ENCODE measurements at places on chromosomes 7 and 10. TPM values are rescaled to one million over a fixed set of nuclear protein-coding genes. Genes with fewer than 3 reads are reported as not detected.

INMT gene
- polyA plus RNA-seq: 0.77 TPM

DPP6 gene
- not detected for polyA plus RNA-seq

DNA sequence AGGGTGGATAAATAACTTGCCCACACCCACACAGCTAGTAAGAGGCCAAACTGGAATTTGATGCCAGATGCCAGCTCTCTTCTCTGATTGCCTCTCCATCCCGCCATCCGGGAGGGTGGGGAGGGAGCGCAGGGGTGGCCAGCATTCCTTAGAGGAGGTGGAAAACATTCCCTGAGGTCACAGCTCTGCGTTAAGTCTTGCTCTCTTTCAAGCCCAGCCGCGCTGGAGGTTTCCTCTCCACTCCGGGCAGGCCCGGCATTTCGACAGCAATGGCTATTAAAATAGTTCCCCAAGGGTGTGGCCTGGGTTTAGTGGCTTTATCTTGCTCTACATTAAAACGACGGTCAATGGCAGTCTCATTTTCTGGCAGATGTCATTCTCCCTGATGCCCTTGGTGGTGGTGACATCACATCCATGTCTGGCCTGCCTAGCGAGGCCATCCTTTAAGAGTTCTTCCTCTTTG is 16.1 kb upstream of the C10orf71 start:
- no peaks in the 10 kb centered on the region for H3K4me1 ChIP-seq
- no peaks in the 10 kb centered on the region for H3K36me3 ChIP-seq
- H3K4me3 ChIP-seq: no peak overlapping the region
- DNase-seq: no peak
- H3K27me3 ChIP-seq: no peaks in the 10 kb centered on the region

AOC1 gene
- polyA plus RNA-seq: not detected

SPDYE6 gene
- 0.14 TPM for polyA plus RNA-seq

- H3K27me3 ChIP-seq: no peaks in the 10 kb centered on the region
- no peak overlapping the region for H3K4me3 ChIP-seq
- no peaks in the 10 kb centered on the region for H3K4me1 ChIP-seq
Observed at GRCh38 chr7:100943693-100944092, 5.6 kb upstream of the MUC3A start.

GRCh38 chr7:141227454-141227853 is 153.6 kb downstream of the TMEM178B start:
- H3K27ac ChIP-seq: no peak overlapping the region
- no peak overlapping the region for H3K4me3 ChIP-seq
- DNase-seq: no peak
- H3K4me1 ChIP-seq: no peaks in the 10 kb centered on the region
- no peaks in the 10 kb centered on the region for H3K36me3 ChIP-seq

GRCh38 chr7:4233621-4234497 is 448.2 kb upstream of the FOXK1 start:
- no peaks in the 10 kb centered on the region for H3K36me3 ChIP-seq
- no peak for DNase-seq
- H3K4me1 ChIP-seq: no peaks in the 10 kb centered on the region
- H3K27ac ChIP-seq: no peak overlapping the region

- no peak overlapping the region for H3K27ac ChIP-seq
- no peak overlapping the region for H3K4me3 ChIP-seq
Observed at GRCh38 chr7:106269254-106269961, 15.4 kb downstream of the NAMPT start.

PYROXD2 gene
- polyA plus RNA-seq: 0.98 TPM

- no peaks in the 10 kb centered on the region for H3K36me3 ChIP-seq
- DNase-seq: no peak
- peaks cover 41% of the 10 kb centered on the region for H3K4me1 ChIP-seq
- no peaks in the 10 kb centered on the region for H3K27me3 ChIP-seq
- H3K4me3 ChIP-seq: no peak overlapping the region
Observed at GRCh38 chr10:50635286-50635685, 11.5 kb upstream of the SGMS1 start.

DNA sequence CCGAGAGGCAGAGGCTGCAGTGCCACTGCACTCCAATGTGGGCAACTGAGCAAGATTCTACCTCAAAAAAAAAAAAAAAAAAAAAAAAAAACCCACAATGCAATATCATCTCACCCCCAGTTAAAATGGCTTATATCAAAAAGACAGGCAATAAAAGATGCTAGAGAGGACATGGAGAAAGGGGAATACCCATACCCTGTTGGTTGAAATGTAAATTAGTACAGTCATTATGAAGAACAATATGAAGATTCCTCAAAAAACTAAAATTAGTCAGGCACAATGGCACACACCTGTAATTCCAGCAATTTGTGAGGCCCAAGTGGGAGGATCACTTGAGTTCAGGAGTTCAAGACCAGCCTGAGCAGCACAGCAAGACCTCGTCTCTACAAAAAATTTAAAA is 25.7 kb downstream of the ABI1 start:
- H3K27me3 ChIP-seq: no peaks in the 10 kb centered on the region
- no peak overlapping the region for H3K4me3 ChIP-seq
- no peak for DNase-seq
- no peak overlapping the region for H3K27ac ChIP-seq
- H3K36me3 ChIP-seq: no peaks in the 10 kb centered on the region

DNA sequence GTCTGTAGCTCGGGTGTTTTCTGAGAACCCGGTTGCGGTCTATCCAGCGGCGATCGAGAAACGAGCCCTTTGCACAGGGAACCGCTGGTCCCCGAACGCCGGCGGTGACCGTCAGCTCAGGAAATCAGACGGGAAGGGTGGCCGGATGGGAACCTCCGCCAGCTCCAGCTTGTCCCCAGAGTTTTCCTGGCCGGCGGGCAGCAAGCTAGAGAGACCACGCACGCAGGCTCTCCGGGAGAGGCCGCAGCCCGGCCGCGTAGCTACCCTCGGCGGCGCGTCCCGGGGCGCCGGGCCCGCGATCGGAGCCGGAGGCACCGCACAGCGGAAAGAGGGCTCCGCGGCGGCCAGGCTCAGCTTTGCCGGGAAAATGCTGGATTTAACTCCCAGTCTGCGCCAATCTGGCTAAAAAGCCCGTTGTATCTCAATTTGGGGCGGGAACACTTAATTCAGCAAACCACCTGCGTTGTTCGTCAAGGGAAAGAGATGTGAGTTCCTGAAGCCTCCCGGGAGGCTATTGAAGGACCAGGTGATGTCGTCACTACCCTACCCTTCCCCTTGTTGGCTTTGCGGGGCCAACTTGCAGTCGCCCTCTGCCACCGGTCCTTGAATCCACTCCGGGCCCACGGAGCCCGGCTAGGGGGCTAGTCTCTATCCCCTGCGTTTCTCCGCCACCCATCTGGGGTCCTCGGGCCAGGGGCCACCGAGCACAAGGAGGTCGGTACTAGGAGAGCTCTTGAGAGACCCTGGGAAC is 859 bp upstream of the CH25H start:
- peaks cover 17% of the 10 kb centered on the region for H3K4me1 ChIP-seq
- no peaks in the 10 kb centered on the region for H3K36me3 ChIP-seq
- DNase-seq: no peak
- H3K4me3 ChIP-seq: peak overlapping the region; percentile 43
- no peak overlapping the region for H3K27ac ChIP-seq
- H3K27me3 ChIP-seq: peaks cover 6% of the 10 kb centered on the region

GRCh38 chr7:7125963-7126362 is 56.4 kb upstream of the C1GALT1 start:
- H3K27me3 ChIP-seq: no peaks in the 10 kb centered on the region
- H3K36me3 ChIP-seq: no peaks in the 10 kb centered on the region

GRCh38 chr10:69624245-69624786 is 5.7 kb upstream of the FAM241B start:
- no peak overlapping the region for H3K4me3 ChIP-seq
- H3K36me3 ChIP-seq: no peaks in the 10 kb centered on the region
- DNase-seq: peak; percentile 67
- H3K4me1 ChIP-seq: peaks cover 32% of the 10 kb centered on the region
- no peaks in the 10 kb centered on the region for H3K27me3 ChIP-seq

DNA sequence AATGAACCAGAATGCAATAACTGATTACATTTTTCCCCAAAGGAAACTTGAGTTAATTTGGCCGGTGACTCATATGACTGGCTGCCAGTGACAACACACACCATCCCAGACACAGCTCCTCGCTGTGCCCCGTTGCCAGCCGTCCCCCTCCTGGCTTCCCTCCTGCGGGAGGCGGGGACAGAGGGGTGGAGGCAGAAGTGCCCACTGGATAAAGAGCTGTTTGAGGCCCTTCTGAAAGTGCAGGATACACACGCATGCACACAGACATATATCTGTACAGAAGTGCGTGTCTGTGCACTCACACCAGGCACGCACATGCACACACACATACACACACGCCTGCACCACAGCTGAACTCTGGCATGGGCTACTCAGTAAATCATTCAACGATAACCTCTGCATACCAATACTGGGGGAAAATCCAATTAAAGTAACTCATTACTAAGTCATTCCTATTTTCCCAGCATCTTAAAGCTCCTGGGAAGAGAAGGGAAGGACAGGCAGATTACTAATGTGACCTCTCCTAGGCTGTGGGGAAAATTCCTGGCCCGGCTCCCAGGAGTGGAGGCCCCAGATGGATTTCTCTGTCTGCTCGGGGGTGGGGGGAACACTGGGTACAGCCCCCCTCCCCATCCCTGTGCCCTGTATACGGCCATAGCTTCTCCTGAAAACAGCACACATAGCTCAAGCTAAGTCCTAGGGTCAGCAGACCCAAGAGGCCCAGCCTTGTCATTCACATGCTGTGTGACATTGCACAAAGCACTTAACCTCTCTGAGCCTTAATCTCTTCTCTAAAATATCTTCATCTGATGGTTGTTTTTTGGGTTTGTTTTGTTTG is 52.3 kb upstream of the MYL10 start:
- no peaks in the 10 kb centered on the region for H3K4me1 ChIP-seq
- no peaks in the 10 kb centered on the region for H3K36me3 ChIP-seq
- H3K27me3 ChIP-seq: no peaks in the 10 kb centered on the region

GRCh38 chr10:98456686-98457482 is 10.1 kb upstream of the HPS1 start:
- no peaks in the 10 kb centered on the region for H3K27me3 ChIP-seq
- no peaks in the 10 kb centered on the region for H3K36me3 ChIP-seq
- H3K4me3 ChIP-seq: no peak overlapping the region
- no peak overlapping the region for H3K27ac ChIP-seq
- no peaks in the 10 kb centered on the region for H3K4me1 ChIP-seq

DDC gene
- polyA plus RNA-seq: not detected

DNA sequence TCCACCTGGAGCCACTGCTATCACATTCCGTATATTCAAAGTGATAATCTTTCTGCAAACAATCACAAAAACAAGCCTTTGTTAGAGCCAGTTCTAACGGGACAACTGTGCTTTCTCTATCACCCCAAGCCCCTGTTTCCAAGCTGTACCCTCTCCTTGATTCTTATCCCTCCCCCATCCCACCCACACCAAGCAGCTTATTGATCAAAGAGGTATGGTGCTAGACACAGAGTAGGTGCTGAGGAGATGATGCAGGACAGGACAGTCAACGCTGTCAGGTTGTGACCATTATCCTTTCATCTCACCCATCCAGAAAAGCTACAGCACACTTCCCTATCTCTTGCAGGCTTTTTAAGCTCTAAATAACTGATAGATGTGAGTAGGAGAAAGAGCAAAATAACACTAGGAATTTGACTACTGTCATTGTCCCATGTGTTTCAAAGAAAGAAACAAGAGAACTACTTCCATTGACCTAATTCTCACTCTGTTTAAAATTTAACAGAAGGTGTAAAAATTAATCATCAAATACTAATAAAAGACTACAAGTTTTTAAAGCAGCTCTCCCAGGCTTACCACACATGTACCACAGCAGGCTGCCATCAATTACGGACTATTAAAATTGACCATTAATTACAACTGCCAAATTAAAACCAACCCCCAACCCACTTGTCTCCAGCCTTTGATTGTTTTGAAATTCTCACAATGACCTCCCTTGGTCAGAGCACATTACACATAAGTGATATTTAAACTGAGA is 94.3 kb downstream of the ELAPOR2 start:
- no peaks in the 10 kb centered on the region for H3K4me1 ChIP-seq
- no peak overlapping the region for H3K27ac ChIP-seq
- H3K4me3 ChIP-seq: no peak overlapping the region
- no peak for DNase-seq
- H3K36me3 ChIP-seq: no peaks in the 10 kb centered on the region
- H3K27me3 ChIP-seq: no peaks in the 10 kb centered on the region

RAB19 gene
- polyA plus RNA-seq: 2.1 TPM

- DNase-seq: no peak
- H3K4me3 ChIP-seq: no peak overlapping the region
- no peaks in the 10 kb centered on the region for H3K27me3 ChIP-seq
- no peaks in the 10 kb centered on the region for H3K36me3 ChIP-seq
- peaks cover 60% of the 10 kb centered on the region for H3K4me1 ChIP-seq
- no peak overlapping the region for H3K27ac ChIP-seq
Observed at GRCh38 chr7:50664461-50664922, 99.3 kb upstream of the DDC start.

DNA sequence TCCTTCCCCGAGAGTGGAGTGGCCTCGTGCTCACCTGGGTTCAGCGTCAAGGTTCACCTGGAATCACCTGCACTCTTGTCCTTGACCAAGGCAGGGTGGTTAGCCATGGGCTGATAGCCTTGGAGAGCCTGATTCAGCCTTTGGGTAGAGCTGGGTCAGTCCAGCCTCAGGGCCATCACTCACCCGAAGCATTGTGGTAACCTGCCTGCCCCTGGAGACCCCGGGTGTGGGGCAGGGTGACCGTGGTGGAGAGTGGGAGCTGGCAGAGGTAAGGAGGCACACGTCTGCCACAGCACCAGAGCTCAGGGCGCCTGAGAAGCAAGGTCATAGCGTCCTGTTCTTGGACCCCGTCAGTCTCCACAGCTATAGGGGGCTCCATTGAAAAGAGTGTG is 27.8 kb upstream of the WDFY4 start:
- no peak for DNase-seq
- no peak overlapping the region for H3K4me3 ChIP-seq
- peaks cover 12% of the 10 kb centered on the region for H3K4me1 ChIP-seq
- no peak overlapping the region for H3K27ac ChIP-seq

NKX1-2 gene
- not detected for polyA plus RNA-seq

CYP2C19 gene
- not detected for polyA plus RNA-seq

- no peak overlapping the region for H3K4me3 ChIP-seq
- H3K4me1 ChIP-seq: peaks cover 58% of the 10 kb centered on the region
- no peaks in the 10 kb centered on the region for H3K27me3 ChIP-seq
- H3K36me3 ChIP-seq: no peaks in the 10 kb centered on the region
- H3K27ac ChIP-seq: no peak overlapping the region
Observed at GRCh38 chr10:132542086-132542775, 4.6 kb downstream of the INPP5A start.

ZNF511 gene
- polyA plus RNA-seq: 107 TPM

IDI2 gene
- not detected for polyA plus RNA-seq

GRCh38 chr7:66050990-66051448 is 24.6 kb upstream of the ASL start:
- H3K4me1 ChIP-seq: no peaks in the 10 kb centered on the region
- H3K36me3 ChIP-seq: no peaks in the 10 kb centered on the region
- H3K27ac ChIP-seq: no peak overlapping the region
- no peaks in the 10 kb centered on the region for H3K27me3 ChIP-seq
- DNase-seq: no peak
- no peak overlapping the region for H3K4me3 ChIP-seq

DNA sequence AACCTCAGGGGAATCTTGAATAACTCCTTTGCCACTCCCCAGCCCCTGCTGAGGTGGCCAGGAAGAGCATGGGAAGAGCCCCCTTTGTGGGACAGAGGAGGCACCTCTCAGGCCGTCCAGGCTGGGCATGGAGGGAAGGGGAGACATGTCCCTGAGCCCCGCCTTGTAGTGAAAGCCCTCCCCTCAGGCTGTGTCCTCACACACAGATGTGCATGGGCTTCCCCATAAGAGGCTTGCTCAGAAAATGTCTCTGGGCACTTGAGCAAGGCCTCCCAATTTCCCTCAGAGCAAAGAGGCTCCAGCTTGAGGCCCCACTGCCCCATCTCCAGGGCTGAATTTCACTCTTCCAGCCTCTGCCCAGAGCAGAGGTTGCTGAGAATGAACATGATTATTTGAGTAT is 3.8 kb downstream of the TMEM72 start:
- no peaks in the 10 kb centered on the region for H3K27me3 ChIP-seq
- H3K4me3 ChIP-seq: no peak overlapping the region
- no peak overlapping the region for H3K27ac ChIP-seq
- peaks cover 15% of the 10 kb centered on the region for H3K4me1 ChIP-seq

VPS41 gene
- polyA plus RNA-seq: 54.6 TPM
